Activated CD8-positive, alpha-beta memory T cell treated with anti-CD3 and anti-CD28 coated beads for 1 hour (primary cell): ENCODE measurements at places on chromosomes 16 and 17.

DNA sequence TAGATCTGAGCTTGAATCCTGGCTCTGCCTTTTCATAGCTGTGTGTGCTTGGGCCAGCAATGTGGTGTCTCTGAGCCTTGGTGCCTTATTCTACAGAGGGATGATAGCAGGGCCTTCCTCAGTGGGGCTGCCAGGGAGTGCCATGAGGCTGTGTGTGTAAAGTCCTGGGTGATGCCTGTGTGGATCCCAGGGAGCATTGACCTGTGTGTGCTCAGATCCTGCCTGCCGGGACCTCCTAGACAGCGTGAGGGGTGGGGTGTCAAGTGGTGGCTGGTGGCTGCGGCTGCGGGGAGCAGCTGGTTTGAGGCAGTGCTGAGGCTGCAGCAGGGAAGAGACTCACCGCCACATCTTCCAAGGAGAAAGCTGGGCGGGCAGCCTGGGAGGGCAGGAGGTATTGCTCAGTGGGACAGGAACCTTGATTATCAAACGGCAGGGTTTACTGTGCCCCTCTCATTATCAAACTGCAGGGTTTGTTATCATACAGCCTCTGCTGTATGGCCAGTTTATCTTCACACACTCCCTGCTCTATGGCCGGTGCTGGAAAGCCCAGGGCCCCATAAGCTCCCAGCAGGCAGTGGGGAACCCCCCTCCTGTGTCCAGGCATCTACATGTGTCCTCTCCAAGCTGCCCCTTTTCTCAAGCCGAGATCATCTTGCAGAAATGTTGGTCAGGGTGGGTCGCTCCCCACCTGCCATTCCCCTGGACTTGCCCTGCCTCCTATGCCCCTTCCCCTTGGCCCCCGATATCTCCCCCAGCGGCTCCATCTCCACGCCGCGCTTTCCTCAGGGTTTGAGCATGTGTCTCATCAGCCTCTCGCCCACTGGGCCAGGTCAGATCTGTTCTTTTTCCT is 3.1 kb upstream of the ADCY7 start:
- no peak for DNase-seq

DNA sequence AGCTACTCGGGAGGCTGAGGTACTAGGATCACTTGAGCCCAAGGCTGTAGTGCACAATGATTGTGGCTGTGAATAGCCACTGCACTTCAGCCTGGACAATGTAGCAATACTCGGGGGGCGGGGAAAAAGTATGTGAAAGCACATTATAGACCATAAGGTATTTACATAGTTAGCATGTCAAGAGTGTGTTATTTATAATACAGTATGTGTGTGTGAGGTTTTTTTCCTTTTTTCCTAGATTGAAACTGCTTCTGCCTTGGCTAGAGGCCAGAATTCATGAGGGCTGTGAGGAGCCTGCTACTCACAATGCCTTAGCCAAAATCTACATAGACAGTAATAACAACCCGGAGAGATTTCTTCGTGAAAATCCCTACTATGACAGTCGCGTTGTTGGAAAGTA is 30.5 kb downstream of the PTRH2 start:
- no peak for DNase-seq

DNA sequence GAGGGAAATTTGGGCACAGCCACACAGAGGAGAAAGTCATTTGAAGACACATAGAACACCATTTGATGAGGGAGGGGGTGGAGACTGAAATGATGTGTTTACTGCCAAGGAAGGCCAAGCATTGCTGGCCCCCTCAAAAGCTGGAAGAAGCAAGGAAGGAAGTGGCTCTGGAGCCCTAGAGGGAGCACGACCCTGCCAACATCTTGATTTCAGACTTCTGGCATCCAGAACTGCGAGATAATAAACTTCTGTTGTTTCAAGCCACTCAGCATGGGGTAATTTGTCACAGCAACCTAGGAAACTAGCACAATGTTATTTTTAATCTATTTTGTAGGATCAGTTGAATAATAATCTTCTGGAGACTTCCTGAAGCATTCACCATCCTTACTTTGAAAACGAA is 314.8 kb upstream of the GOT2 start:
- DNase-seq, result no peak

- no peak for DNase-seq
These were observed 10.5 kb upstream of the PIP4K2B start for GRCh38 chr17:38809828-38810227.

GRCh38 chr16:68365167-68365817 is 54.5 kb downstream of the PRMT7 start:
- DNase-seq, result no peak

DNA sequence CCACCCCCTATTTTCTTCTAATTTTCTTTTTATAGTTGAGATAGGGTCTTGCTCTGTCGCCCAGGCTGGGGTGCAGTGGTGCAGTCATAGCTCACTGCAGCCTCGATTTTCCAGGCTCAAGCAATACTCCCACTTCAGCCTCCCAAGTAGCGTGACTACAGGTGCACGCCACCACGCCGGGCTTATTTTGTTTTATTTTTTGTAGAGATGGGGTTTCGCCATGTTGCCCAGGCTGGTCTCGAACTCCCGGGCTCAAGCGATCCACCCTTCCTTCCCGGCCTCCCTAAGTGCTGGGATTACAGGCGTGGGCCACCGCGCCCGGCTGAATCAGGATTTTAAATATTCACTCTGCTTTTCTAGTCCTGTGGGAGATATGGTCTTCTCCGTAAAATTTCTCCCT is 941 bp upstream of the GDPD1 start:
- no peak for DNase-seq

GRCh38 chr16:50183316-50183715 is 30.2 kb downstream of the TENT4B start:
- no peak for DNase-seq

DNA sequence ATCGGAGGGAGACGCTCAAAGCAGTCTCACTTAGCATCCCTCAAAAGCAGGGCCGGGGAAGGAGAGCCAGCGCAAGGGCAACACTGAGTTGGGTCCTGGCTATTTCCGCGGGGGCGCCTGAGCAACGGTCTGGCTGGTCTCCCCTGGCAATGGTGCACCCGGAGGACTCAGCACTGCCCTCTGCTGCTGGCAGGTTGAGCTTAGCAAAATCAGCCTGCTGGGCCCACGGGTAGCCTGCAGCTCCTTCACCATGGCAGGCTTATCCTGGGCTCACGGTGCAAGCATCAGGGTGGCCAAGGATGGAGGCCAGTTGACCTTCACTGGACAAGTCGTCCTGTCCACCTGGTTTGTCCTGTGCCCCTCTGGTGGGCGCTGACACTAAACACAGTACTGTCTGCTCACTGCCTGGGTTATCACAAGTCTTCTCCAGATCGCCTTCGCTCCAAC is 14.4 kb upstream of the ALDH3A1 start:
- peak; percentile 44 for DNase-seq

GRCh38 chr16:66874079-66874775 is 6.1 kb upstream of the PDP2 start:
- DNase-seq, result no peak

- no peak for DNase-seq
These were observed 94.8 kb downstream of the RTN4RL1 start for GRCh38 chr17:1930337-1930645.

DNA sequence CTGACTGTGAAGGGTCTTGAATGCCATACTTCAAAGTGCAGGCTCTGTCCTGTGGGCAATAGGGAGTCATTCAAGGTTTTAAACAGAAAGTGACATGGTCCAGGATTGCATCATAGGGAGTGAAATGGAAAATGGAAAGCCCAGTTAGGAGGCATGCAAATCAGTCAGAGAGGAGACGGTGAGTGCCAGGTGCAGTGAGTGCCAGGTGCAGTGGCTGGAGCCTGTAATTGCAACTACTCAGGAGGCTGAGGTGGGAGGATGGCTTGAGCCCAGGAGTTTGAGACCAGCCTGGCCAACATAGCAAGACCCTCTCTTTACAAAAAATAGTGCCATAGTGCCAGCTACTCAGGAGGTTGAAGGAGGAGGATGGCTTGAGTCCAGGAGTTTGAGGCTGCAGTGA is 35.2 kb upstream of the SIAH1 start:
- no peak for DNase-seq

- no peak for DNase-seq
These were observed 17.6 kb upstream of the SLC38A8 start for GRCh38 chr16:84059946-84060901.

DNA sequence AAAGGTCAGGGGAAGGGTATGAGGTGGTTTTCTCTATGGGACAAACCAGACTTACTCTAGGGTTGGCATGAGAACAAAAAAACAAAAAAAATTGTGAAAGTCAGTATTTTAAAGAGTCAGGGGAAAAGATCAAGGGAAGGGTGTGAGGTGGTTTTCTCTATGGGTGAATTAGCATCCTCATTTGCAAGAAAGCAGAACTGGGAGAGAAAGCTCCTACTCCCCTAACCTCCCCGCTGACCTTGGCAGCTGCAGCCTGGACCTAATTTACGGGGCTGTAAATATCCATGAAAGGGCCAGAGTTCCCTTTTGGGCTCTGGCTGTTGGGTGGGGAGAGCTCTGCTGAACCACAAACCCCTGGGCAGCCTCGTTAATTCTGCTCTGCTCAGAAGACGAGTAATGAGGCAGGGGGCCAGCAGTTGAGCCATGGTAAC is 10.6 kb downstream of the RHBDL3 start:
- DNase-seq, result no peak
